ENCODE measurements at places on chromosomes 2 and 18.

DNA sequence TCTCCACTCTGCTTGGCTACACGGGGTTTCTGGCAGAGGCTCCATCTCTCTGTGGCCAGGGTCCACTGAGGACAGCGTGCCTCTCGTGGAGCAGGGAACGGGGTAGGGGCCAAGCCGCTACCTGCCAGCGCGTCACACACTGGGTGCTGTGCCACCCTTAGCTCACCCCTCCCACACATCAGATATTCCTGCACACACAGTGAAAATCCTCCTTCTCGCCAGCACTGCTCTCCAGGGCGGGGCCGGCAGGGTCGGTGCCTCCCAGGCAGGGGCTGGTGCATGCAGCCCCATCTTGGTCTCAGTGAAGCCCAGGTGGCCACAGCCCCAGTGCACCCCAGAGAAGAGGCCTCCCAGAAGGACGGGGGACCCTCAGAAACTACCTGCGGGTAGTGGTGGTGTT lies 124.6 kb downstream of the MBP start:
- no peak for DNase-seq

GRCh38 chr2:43265421-43265820 lies 39.0 kb upstream of the ZFP36L2 start:
- no peak for DNase-seq

DNA sequence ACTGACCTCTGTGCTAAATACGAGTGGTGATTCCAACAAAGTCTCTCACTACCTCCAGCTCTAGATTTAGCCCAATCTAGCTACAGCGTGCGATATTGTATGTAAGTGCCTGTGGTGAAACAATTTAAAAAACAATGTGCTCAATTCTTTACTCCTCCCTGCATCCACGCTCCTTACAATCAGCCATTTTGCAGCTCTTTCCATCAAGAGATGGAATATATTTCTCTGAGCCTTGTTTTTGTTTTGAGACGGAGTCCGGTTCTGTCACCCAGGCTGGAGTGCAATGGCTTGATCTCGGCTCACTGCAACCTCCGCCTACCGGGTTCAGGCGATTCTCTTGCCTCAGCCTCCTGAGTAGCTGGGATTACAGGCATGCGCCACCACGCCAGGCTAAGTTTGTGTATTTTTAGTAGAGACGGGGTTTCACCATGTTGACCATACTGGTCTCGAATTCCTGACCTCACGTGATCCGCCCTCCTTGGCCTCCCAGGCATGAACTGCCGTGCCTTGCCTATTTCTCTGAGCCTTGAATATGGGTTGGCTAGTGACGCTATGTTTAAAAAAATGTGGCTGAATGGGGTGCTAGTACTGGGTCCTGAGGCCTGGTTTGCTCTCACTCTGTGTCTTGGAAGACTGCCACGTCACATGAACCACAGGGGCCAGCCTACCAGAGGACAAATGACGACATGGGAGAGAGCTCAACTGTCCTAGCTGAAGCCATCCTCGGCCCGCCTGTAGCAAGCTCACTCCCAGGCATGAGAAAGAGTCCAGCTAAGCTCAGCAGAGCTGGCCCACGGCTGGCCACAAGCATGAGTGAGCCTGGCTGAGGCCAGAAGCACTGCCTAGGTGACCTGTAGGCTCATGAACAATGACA lies 14.8 kb downstream of the WDFY1 start:
- DNase-seq: no peak

- no peak for DNase-seq
Measured at GRCh38 chr2:238667639-238668038, 180.2 kb upstream of the TWIST2 start.

- no peak for DNase-seq
Measured at GRCh38 chr2:240629619-240629967, 4.3 kb downstream of the GPR35 start.

- no peak for DNase-seq
Measured at GRCh38 chr2:161077367-161078210, 82.6 kb upstream of the TANK start.

DNA sequence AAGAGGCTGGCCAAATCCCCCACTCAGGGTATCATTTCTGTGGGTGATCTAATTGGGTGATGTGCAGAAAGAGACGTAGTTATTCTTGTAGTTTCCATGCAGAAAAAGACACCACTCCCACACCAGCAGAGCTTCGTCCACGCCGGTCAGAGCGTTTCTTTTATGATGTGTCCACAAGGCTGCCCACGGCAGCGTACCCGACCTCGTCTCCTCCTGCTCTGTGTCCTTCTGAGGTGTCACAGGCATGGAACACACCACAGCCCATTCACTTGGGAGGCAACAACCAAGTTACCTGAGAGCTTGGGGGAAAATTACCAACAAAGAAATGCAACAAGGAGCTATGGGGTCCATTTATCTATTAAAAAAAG lies 131.3 kb downstream of the PXDN start:
- no peak for DNase-seq

DNA sequence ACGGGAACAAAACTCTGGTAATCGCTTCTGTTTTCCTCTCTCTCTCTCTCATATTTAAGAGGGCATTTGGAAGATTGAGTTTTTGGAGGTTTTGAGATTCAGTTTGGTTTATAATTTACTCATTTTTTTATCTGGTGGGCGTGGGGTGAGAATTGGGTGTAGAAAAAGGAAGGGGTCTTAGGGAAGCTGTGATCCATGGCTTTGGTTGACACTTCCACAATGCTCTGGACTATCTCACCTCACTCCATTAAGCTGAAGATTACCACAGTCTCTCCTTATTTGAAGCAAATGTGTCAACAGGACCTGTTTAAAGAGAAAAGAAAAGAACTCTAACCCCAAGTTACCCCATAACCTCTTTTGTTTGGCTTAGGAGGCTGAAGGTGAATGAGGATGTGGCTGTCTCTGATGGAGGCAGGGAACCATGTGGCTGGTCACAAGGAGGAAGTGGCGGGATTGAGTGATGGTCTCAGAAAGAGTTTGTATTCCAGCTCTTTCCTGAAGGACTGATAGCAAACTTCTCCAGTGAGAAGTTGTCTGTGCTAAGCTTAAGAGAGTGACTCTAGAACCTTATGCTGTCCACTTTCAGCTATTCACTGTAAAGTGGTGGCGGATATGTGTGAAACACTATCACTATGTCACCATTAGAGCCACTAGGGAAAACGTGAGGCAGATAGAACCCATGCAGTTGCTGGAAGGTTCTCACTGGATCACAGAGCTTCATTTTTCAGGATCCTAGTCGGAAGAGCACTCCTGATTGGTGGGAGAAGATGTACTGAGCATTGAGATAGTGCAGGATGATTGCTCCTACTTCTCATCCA lies 934 bp downstream of the ZNF804A start:
- DNase-seq: no peak

- DNase-seq: no peak
Measured at GRCh38 chr2:204720874-204721273, 175.6 kb downstream of the PARD3B start.

- DNase-seq: no peak
Measured at GRCh38 chr2:207825978-207826377, 56.3 kb upstream of the FZD5 start.

- DNase-seq: no peak
Measured at GRCh38 chr2:128496700-128497099, 178.0 kb upstream of the HS6ST1 start.

DNA sequence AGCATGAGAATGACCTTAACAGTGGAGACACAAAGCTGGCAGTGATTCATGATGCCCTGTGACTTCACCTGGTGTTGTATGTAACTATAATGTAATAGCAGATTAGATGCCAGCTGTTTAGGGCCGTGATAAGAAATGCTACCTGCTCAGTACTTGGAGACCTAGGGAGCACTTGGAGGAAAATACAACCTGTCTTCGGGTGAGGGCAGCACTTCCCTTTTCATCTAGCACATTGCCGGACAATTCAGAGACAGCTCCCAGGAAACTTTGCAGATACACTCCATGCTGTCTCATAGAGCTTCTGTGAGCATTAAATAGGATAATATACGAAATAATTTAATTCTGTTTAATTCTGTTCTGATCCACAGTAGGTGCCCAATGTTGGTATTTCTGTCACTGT lies 668.5 kb downstream of the TSN start:
- no peak for DNase-seq

- no peak for DNase-seq
Measured at GRCh38 chr2:112045446-112046014, 9.5 kb upstream of the TMEM87B start.

- DNase-seq: no peak
Measured at GRCh38 chr2:239760596-239760995, 264.5 kb downstream of the NDUFA10 start.

GRCh38 chr2:43085929-43086328 lies 140.5 kb downstream of the ZFP36L2 start:
- DNase-seq: no peak

DNA sequence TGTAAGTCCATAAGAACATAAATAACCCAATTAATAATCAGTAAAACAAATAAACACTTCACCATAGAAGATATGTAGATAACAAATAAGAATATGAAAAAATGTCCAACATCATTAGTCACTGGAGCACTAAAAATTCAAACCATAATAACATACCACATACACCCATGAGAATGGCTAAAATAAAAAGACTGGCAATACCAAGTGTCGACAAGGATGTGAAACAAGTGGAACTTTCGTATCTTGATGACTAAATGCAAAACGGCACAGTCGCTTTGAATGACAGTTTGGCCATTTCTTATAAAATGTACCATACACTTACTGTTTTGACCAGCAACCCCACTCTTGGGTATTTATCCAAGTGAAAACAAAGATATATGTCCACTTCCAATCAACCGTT lies 26.8 kb downstream of the ANKMY1 start:
- no peak for DNase-seq

DNA sequence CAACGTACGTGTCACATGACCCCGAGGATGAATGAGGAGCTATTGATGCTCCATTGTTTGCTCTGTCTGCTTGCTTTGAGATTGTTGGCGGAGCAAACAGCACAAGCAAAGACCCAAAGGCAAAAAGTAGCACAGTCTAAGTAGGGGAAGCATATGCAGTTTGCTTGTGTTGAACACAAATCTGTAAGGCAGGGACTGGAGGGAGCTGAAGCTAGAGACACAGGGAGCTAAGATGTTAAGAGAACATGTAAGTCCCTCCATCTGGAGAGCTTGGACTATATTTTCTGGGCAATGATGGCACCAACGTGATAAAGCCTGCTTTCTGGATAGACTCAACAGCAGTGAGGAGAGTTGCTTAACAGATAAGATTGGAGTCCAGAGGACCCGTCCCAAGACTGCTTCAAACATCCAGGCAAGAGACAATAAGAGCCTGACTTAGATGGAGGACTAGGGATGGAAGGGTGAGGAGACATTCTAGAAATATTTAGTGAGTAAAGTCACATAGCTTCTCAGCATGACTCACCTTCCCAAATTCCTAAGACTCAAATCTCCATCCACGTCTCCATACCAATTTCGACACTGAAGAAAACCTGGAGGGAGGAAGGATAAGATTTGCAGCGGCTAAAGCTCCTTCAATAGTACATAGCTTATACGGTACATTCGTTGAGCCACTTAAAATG lies 88.1 kb upstream of the KLF7 start:
- DNase-seq: no peak

DNA sequence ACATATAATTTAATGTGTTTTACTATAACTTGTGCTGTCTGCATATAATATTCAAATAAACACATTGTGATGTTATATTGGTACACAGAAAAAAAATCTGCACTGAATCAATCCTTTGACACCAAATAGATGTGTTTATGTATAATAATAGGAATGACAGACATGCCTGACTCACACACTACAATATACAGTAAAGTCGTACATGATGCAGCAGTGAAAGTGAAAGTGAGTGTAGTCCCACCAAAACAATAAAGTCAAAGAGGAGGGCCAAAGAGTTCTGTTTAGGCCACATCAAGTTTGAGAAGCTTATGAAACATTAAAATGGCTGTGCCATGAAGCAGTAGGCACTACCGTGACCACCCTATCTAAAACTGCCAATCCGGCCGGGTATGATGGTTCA lies 8.2 kb upstream of the RBM44 start:
- no peak for DNase-seq

DNA sequence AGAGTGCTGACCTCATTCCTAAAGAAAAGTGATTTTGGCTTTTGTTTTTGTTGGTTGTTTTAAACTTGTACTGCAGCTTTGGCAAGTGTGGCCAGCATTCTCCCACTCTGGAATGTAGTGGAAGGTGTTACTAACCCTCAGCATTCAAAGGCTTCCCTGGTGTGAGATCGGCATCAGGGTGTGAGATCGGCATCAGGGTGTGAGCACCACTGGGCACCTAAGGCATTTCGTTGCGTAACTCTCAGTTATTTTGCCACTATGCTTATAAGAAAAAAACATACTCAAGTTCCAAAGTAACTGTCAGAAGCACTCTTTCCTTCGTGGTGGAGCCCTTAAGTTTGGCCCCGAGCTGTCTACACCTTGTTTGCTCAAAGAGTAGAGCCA lies 1.7 kb downstream of the CYBRD1 start:
- no peak for DNase-seq

DNA sequence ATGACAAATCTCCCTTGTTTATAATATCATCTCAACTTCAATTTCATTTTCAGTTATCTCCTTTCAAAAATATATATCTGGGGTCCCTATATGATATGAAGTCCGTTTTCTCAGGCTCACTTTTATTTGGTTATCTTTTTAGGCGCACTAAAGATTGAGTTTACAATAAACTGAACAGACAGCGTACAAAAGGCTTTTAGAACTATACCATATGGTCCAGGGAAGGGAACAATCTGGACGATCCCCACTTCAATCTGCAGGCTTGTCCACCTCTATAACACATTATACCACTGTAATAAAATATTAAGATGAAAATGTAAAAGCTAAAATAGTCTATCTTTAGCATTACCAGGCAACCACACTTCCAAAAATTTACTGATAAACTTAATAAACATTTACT lies 289.9 kb downstream of the ZEB2 start:
- DNase-seq: no peak

- peak; percentile 59 for DNase-seq
Measured at GRCh38 chr18:35756506-35757117, 175.1 kb downstream of the GALNT1 start.

DNA sequence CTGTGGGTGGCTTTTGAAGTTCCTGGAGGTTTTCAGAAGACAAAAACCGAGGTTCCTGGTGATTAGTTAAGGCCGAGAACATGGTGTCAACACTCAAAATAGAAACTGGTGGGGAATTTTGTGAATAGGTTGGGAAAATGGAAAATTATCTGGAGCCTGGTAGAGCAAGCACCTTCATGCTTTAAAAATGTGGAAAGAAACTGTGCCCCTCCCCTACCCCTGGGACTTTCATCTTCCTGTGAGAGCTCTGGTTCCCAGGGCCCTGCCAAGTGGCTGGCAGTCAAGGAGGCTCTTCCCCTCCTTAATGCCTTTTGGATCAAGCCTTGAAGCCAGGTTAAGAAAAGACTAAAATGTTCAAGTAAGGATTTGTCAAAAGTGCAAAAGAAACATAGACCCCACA lies 1.9 kb upstream of the CRACDL start:
- DNase-seq: no peak

DNA sequence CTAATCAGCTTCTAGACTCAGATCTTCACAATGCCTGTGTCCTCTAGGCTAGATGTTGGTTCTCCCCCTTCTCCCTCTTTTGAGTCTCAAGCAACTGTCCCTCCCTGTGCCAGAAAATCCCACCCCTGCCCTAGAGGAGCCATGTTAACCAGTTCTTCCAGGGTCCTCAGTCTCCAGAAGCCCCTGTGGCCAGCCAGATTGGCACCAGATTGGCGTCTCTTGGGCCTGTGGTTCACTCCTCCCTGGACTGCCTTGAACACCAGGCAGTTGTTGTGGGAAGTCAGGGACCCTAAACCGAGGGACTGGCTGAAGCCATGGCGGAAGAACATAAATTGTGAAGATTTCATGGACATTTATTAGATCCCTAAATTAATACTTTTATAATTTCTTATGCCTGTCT lies 36.6 kb downstream of the CYP26B1 start:
- no peak for DNase-seq
